Activated CD4-positive, alpha-beta T cell treated with anti-CD3 and anti-CD28 coated beads for 4 hours (primary cell): ENCODE measurements at places on chromosomes 6 and 20.

DNA sequence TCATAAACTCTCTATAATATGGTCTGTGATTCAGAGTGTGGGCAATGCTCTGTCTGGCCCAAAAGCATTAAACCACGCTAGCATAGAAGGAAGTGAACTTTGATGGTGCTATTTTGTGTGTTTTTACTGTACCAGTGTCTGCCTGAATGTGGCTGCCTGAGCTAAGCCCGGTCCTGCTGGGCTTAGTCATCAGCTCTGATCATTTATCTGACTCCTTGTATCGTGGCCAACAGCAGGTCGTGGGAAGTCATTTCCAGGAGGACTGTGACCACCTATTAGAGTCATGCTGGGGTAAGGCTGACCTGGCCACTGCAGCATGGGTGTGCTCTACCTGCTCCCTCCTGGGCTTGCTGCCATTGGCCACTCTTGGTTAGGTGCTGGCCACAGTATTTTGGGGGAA lies 239.1 kb upstream of the CEP162 start:
- no peak for DNase-seq

- DNase-seq, result no peak
These were observed 158.9 kb downstream of the MRPL14 start for GRCh38 chr6:43968110-43968965.

- DNase-seq, result no peak
These were observed 738.1 kb downstream of the HDGFL1 start for GRCh38 chr6:23307516-23307915.

DNA sequence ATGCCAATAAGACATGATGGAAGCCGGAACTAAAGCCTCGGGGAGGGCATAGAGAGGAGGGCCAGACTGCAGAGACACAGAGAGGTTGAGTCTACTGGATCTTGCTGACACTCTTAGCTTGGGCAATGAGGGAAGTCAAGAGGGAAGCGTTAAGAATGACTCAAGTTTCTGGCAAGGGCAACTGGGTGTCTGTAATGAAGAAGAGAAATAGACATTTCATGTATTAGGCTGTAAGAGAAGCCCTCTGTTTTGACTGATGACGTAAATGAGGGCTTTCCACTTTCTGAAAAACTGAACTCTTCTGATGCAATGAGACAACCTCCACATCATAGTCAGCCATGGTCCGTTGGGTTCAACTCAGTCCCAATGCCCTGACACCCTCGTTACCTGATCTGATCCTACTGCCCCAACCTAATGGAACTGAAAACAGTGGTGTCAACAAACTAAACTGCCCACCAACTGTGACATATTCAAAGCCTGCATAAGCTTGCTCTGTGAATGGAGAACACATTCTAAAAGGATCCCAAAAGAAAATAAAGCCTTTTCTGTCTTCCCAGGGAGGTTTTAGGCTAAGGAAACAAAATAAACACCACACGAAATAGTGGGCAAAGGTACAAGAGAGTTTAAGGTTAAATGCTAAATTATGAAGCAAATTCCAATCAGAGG lies 45.8 kb upstream of the PNRC1 start:
- no peak for DNase-seq

DNA sequence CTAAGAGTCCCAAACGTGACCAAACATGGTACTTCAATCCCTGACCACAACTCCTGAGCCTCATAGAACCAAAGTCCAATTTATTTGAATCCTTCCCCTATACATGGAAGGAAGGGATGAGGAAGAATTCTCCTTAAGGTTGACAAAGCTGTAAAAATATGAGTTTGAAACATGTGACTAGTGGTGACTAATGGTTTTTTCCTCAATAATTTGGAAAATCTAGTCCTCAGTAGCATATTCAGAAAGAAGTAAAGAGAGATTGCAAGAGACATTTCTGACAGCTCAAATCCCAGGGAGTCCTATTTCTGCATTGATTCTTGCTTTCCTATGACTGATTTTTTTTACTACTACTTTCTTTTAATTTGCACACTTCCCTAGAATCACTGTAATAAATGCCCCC lies 443.7 kb downstream of the FRK start:
- no peak for DNase-seq

GRCh38 chr6:130188207-130188899 lies 34.4 kb downstream of the SAMD3 start:
- DNase-seq, result no peak
